ENCODE measurements at places on chromosomes 4 and X.

DNA sequence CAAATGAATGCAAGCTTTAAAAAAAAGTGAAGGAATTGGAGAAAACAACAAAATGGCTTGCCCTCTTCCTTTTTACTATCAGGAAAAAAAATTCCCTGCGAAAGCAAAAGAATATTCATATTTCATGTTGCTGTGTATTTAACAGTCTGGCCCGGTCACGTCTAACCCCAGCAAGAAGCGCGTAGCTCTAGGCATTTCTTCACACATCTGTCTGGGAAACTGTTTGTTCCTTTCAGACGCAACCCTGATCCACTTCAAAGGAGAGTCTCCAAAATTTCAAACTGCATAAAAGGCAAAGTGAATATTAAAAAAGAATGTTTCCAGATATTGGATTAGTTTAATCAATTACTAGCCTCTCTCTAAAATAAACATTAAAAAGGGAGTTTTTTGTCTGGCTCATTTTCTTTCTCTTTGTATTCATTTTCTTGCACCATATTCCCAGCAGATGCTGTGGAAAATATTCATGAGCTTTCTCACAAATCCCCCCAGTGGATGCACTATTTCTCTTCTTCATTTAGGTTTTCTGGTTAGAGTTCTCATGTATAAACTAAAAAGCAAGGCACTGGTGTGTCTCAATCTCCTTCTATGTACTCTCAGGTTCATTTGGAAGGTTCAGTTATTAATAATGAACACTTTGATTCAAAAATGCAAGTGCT is 145.3 kb downstream of the MID1 start:
- DNase-seq, result no peak

GRCh38 chr4:185318679-185319078 is 77.0 kb downstream of the LRP2BP start:
- peak; percentile 75 for DNase-seq

DNA sequence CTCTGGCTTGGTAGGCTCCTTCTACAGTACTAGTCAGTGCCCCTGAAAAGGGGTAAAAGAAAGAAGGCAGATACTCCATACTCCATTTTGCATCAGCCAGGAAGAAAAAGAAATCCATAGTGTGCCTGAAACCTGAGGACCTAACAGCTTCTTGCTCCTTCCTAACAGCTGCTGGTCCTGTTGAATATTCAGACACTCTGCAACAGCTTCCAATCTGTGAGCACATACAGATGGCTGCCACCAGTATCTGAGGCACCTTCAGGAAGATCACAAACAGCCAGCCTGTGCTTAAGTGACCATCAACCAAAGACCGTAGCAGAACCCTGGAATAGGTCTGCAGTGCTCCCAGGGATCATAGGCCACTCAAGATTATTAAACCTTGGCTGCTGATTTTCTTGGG is 4.3 kb downstream of the GIMD1 start:
- no peak for DNase-seq

GRCh38 chrX:142149919-142150318 is 55.2 kb downstream of the MAGEC2 start:
- no peak for DNase-seq

DNA sequence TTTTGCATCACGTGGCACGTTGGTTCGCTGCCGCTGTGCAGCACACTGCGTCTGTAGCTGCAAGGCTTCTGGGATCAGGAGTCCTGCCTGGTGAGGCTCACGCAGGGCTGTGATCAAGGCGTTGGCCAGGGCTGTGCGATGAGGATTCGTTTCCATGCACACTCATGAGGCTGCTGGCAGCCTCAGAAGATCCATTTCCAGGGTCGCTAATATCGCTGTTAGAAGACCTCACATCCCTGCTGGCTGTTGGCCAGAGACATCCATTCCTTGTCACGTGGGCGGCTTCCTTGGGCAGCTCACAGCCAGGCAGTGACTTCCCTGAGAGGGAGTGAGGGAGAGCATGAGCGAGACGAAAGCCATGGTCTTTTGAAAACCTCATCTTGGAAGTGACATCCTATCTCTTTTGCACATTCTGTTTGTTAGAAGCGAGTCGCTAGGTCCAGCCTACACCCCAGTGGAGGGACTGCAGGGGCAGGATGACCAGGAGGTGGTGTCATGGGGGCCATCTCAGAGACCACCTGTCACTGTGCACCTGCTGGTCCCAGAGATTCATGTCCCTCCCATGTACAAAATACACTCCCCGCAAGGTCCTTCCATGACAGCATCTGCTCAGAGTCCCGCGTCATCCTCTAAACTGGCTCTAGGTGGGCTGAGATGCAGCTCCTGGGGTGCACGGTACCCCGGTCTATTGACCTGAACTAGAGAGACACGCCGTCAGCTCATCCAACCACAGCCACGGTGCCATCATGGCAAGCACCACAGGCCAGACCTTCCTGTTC is 12.2 kb downstream of the RGS12 start:
- DNase-seq, result no peak

GRCh38 chr4:114280645-114281044 is 301.2 kb upstream of the ARSJ start:
- DNase-seq, result no peak

GRCh38 chr4:138835832-138836533 is 179.6 kb upstream of the NOCT start:
- DNase-seq, result peak; percentile 4

DNA sequence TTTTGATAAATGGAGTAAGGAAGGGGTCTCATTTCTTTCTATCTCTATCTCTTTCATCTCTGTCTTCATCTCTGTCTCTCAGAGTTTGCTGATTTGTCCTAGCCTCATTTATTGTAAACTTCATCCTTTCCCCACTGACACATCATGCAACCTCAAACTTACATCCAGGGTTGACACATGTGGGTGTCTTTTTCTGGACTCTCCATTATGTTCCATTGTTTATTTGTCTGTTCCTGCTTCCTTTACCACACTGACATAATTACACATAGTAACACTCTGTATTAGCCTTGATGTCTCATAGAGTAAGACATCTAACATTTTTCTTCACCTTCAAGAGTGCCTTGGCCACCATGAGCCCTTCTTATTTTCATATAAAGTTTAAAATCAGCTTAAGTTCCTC is 8.1 kb upstream of the SRD5A3 start:
- DNase-seq, result no peak

DNA sequence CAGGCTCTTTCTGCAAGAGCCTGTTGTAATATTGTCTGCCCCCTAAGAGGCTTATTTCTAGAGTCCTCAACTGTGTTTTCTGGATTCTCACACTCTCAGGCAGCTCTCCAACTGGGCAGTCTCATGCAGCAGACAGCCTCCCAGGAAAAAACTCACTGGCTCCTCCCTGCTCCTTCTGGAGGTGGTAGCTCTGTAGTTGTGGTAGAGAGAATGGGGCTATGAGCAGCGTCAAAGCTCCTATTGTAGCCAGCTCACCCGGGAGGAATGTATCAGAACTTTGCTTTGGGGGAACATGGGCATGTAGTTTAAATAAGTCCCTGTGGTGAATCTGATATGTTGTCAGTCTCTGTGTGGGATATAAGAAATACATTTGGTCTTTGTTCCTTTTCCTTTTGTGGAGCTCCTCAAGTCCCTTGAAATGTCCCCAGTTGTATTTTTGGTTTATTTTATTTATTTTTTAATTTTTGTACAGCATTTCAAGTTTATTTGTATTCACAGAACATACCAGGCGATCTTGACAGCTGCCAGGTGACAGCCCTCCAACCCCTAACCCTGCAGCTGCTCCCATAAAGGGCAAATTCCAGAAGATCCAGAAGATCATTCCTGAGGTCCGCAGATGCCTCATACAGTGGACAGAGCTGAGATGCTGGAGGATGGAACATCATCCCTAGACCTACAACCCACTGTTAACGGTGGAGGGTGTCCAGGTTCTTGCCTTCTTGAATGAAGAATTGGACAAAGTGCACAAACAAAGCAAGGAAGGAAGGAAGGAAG is 45.7 kb downstream of the TRIM61 start:
- no peak for DNase-seq

GRCh38 chr4:2848449-2848848 is 4.8 kb downstream of the ADD1 start:
- DNase-seq, result peak; percentile 62

GRCh38 chrX:13432414-13433297 is 112.8 kb upstream of the ATXN3L start:
- no peak for DNase-seq

GRCh38 chr4:21768349-21769310 is 179.9 kb downstream of the KCNIP4 start:
- peak; percentile 53 for DNase-seq

DNA sequence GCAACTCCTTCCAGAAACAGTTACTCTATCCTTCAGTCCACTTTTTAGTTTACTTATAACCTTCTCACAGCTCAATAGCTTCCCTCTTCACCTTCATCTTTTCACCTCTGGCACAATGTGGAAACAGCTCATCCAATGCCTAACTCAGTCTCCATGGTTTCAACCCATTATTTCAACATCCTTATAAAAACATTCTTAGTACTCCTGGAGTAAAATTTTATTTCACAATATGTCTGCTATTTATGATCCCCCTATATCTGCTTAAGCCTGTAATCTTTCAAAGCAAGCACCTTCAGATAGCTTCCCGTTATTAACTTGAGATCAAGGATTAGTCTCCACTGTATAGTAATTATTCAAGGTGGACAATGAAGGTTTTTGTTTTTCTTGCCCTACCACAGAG is 156.3 kb downstream of the GASK1B start:
- DNase-seq, result no peak

- peak; percentile 1 for DNase-seq
Measured at GRCh38 chrX:20515841-20516461, 249.2 kb upstream of the RPS6KA3 start.

GRCh38 chr4:183295711-183296110 is 24.4 kb downstream of the CLDN22 start:
- DNase-seq, result no peak

GRCh38 chr4:127179256-127180087 is 453.3 kb upstream of the INTU start:
- DNase-seq, result no peak

DNA sequence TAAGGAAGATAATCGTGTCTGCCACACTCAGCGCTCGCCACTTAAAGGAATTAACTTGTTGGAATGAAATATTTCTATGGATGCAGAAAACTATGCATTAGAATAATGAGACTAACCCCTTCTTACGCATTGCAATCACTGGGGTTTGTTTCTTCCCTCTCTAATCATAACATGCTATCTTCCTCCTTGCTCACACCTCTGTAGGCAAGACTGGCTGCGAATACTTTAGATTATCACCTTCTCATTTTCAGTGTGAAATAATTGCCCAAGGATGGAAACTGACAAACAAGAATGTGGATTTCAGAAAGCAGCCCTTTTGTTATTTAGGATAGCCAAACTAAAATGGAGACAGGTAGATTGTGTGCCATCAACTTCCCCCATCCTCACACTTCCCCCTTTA is 349.4 kb downstream of the MID1IP1 start:
- DNase-seq, result no peak

DNA sequence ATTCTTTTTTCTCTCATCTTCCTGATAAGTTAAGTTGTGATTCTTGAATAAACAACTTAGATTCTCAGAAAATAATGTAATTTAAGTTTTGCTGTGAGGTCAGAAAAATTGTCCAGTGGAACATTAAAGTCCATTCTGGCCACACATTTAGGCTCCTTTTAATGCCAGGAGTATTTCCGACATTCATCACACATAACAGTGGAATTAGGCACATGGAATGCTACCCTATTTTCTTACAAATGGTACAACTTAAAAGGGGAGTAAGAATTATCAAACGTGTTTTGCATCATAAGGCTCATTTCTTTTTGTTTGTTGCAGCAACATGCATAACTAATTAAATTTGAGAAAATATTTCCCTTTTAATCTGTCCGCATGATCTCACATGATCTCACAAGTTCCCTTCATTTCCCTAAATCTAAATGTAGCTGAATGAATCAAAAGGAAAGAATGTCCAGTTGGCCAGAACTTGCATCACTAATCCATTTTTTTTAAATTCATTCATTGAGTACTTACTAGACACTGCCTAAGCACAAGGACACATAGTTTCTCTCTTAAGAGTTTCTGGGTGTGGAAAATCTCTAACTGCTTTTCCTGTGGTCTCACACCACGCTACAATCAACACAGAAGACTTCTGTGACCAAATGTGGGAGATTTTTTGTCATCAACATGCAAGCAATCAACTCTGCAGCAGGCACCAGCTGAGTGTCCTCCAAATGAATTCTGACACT is 22.0 kb downstream of the SPARCL1 start:
- DNase-seq, result no peak

- no peak for DNase-seq
Measured at GRCh38 chr4:150130933-150131332, 52.7 kb downstream of the DCLK2 start.

- DNase-seq, result no peak
Measured at GRCh38 chr4:184795214-184795844, 30.4 kb downstream of the ACSL1 start.

DNA sequence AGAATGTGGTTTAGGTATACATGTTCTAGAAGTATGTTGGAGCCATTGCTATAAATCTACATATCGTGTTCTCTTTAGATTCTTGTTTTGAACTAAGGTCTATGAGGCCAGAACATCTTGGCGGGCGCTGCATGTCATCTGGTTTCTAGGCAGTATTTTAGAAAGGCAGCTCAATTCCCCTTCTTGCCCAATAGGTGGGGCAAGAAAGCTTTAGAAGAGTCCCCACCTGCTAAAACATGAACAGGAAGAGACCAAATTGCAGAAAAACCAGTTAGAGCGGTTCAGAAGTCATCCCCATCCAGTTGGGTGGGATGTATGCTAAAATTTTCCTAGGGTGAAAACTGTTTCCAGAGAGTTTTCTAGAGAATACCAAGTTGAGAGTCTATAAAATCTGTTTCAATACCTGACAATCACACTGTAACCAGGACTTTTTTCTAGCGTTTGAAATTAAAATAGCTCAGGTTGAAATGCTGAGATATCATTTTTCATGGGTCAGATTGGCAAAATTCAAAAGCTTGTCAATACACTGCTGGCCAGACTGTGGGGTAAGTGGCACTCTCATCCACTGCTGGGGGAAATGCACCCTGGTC is 17.5 kb upstream of the SH3KBP1 start:
- DNase-seq, result peak; percentile 52

DNA sequence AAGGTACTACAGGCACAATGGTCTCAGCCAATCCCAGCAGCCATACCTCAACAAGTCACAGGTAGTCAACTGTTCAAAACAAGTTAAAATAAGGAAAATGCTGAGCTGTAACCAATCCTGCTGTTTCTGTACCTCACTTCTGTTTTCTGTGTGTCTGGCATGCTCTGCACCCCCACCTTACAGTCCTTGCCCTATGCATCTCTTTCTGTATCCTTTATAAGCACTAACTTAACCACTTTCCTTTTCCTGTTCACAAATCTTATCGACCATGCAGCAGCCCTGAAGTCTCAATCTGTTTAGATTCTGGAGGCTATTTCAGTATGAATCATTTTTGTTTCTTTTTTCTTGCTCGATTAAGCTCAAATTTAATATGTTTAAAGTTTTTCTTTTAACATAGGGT is 12.5 kb upstream of the FAM13A start:
- DNase-seq, result no peak

DNA sequence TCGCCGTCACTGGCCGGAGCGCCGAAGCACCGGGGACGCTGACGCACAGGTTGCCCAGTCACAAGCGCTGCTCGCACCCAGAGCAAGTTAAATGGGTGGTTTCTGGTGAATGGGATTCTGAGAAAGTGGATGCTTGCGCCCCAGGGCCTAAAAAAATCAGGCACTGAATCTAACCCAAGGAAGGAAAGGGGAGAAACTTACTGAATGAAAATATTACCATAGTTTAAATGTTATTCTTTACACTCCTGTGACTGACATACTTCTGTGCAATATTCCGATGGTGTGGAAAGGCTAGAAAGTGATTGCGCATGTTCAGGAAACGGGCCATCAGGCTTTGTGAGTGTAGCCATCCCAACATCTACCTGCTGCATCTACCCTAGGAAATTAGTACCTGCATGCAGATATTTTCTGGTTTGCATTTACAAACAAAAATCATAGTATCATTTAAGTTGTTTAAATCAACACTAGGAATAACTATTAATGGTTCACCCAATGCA is 838 bp upstream of the ABCG2 start:
- no peak for DNase-seq

Data from erythroblast (primary cell).